ENCODE measurements at places on chromosomes 13 and 19.

- no peak for ATAC-seq
- H3K4me1 ChIP-seq, result no peaks in the 10 kb centered on the region
- H3K27me3 ChIP-seq, result no peaks in the 10 kb centered on the region
- H3K4me3 ChIP-seq, result no peak overlapping the region
- no peak overlapping the region for H3K27ac ChIP-seq
These were observed 1348.0 kb upstream of the PRR20A start for GRCh38 chr13:55792544-55793193.

- no peak overlapping the region for H3K4me3 ChIP-seq
- peaks cover 35% of the 10 kb centered on the region for H3K36me3 ChIP-seq
These were observed 10.3 kb upstream of the STRN4 start for GRCh38 chr19:46756544-46756888.

- peaks cover 28% of the 10 kb centered on the region for H3K36me3 ChIP-seq
- no peaks in the 10 kb centered on the region for H3K27me3 ChIP-seq
- peaks cover 8% of the 10 kb centered on the region for H3K4me1 ChIP-seq
- no peak overlapping the region for H3K27ac ChIP-seq
- H3K4me3 ChIP-seq, result no peak overlapping the region
These were observed 22.2 kb upstream of the ERVV-1 start for GRCh38 chr19:52991484-52991883.

GRCh38 chr13:110536006-110536693 is 25.4 kb downstream of the RAB20 start:
- ATAC-seq, result peak; percentile 73
- H3K36me3 ChIP-seq, result no peaks in the 10 kb centered on the region
- peaks cover 5% of the 10 kb centered on the region for H3K4me1 ChIP-seq
- no peak overlapping the region for H3K4me3 ChIP-seq
- H3K27ac ChIP-seq, result peak overlapping the region; percentile 9

GRCh38 chr13:64029343-64030093 is 2613.9 kb upstream of the PCDH20 start:
- no peaks in the 10 kb centered on the region for H3K4me1 ChIP-seq
- H3K36me3 ChIP-seq, result no peaks in the 10 kb centered on the region
- no peaks in the 10 kb centered on the region for H3K27me3 ChIP-seq

GRCh38 chr19:6753178-6754031 is 13.8 kb downstream of the SH2D3A start:
- peaks cover 42% of the 10 kb centered on the region for H3K36me3 ChIP-seq
- peak overlapping the region; percentile 78 for H3K27ac ChIP-seq
- peak overlapping the region; percentile 46 for H3K4me3 ChIP-seq
- peak; percentile 88 for ATAC-seq
- H3K4me1 ChIP-seq, result peaks cover 9% of the 10 kb centered on the region

- no peak overlapping the region for H3K4me3 ChIP-seq
- H3K27ac ChIP-seq, result no peak overlapping the region
- H3K4me1 ChIP-seq, result no peaks in the 10 kb centered on the region
- H3K27me3 ChIP-seq, result no peaks in the 10 kb centered on the region
- H3K36me3 ChIP-seq, result no peaks in the 10 kb centered on the region
These were observed 131.5 kb downstream of the DNAJC15 start for GRCh38 chr13:43154839-43155238.

- no peak overlapping the region for H3K27ac ChIP-seq
- no peak for ATAC-seq
- no peaks in the 10 kb centered on the region for H3K4me1 ChIP-seq
- no peaks in the 10 kb centered on the region for H3K36me3 ChIP-seq
These were observed 223.6 kb downstream of the TM9SF2 start for GRCh38 chr13:99724633-99725517.

DNA sequence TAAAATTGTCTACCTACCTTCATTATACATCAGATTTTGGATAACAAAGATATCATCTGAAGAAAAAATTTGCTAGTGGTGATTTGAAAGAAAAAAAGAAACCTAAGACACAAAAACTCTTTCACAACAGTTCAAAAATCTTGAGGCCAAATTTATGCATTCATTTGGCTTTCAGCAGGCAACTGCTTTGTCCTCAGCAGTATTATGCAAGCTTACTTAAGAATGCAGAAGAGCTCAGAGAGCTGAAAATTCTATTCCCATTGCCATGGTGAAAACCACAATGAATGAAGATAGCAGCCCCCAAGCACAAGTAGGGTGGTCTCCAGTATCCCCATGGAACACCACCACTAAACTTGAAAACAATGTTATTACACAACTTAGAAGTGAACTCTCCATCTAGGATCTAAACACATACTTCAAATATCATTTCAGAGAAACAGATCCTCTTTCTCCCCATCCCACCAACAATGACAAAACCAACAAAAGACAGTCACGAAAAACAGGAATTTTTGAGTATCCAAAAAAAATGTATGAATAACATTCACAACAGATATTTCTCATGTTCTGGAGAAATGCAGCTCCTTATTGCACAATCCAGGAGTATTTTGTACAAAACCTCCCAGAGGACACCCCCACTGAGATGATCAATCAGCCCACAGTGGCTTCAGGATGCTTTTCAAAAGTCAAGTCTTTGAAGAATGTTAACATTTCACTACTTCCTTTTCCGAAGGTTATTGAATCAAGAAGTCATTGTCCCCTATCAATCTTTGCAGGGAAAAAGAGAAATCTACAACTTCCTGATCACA is 192.7 kb downstream of the LHFPL6 start:
- H3K36me3 ChIP-seq, result no peaks in the 10 kb centered on the region
- no peaks in the 10 kb centered on the region for H3K27me3 ChIP-seq
- no peak overlapping the region for H3K4me3 ChIP-seq
- peak overlapping the region; percentile 41 for H3K27ac ChIP-seq
- peak; percentile 71 for ATAC-seq

DNA sequence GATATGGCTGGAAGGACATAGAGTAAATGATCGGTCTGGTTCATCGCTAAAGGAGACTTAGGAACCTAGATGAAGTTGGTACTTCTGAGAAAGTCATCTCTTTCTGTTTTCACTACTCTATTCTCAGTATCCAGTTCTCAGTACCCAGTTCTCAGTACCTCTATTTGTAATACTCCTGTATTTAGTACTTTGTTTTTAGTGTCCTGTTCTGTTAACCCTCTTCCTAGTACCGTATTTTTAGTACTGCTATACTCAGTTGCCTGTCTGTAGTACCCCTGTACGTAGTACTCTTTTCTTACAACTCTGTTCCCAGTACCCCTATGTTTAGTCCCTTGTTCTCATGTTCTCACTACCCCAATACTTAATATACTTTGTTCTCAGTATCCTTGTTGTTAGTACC is 1.2 kb downstream of the RFXAP start:
- H3K36me3 ChIP-seq, result no peaks in the 10 kb centered on the region
- no peak for ATAC-seq
- peaks cover 53% of the 10 kb centered on the region for H3K4me1 ChIP-seq
- peak overlapping the region; percentile 72 for H3K4me3 ChIP-seq
- no peak overlapping the region for H3K27ac ChIP-seq
- H3K27me3 ChIP-seq, result no peaks in the 10 kb centered on the region

DNA sequence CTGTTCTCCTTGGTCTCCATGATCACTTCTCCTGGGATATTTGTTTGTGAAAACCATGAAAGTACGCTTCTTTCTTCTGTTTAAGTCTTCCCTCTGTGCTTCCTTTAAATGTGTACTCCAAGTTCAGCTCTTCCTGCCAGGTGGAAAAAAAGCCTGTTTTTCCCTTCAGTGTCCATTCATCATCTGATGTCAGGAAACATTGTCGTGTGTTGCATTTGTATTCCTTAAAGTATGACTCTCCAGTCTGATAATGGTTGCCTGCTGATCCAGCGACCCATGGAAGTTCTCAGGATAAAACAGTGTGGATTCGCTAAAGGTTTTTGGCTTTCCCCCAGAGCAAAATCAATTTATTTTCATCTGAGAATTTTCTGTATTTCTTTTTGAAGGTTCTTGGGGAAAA is 22.3 kb downstream of the SACS start:
- H3K36me3 ChIP-seq, result no peaks in the 10 kb centered on the region
- H3K4me3 ChIP-seq, result no peak overlapping the region
- H3K4me1 ChIP-seq, result peaks cover 11% of the 10 kb centered on the region

GRCh38 chr13:24134231-24134630 is 26.3 kb upstream of the SPATA13 start:
- no peaks in the 10 kb centered on the region for H3K4me1 ChIP-seq
- ATAC-seq, result no peak

DNA sequence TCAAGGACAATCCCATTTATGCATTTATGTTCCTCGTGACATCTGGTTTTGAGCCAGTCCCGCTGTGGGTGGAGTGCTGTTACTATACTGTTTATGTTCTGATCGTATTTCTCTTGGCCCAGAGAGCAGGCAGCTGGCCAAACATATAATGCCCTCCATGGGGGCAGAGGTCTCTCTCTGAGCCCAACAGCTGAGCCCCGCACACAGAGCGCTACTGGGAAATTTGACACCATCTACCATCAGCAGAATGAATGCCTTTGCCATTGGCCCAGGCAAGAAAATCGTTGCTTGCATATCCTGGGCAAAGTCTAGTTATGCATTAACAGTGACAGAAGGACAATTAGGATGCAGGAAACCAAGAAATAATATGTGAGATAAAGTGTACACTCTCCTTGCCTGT is 126.8 kb upstream of the CACNA1A start:
- no peaks in the 10 kb centered on the region for H3K36me3 ChIP-seq
- no peak overlapping the region for H3K27ac ChIP-seq
- no peak for ATAC-seq
- no peak overlapping the region for H3K4me3 ChIP-seq
- peaks cover 25% of the 10 kb centered on the region for H3K27me3 ChIP-seq

- H3K27ac ChIP-seq, result no peak overlapping the region
- no peaks in the 10 kb centered on the region for H3K4me1 ChIP-seq
- no peak overlapping the region for H3K4me3 ChIP-seq
- H3K36me3 ChIP-seq, result no peaks in the 10 kb centered on the region
These were observed 41.8 kb downstream of the IGFL3 start for GRCh38 chr19:46082728-46083050.

DNA sequence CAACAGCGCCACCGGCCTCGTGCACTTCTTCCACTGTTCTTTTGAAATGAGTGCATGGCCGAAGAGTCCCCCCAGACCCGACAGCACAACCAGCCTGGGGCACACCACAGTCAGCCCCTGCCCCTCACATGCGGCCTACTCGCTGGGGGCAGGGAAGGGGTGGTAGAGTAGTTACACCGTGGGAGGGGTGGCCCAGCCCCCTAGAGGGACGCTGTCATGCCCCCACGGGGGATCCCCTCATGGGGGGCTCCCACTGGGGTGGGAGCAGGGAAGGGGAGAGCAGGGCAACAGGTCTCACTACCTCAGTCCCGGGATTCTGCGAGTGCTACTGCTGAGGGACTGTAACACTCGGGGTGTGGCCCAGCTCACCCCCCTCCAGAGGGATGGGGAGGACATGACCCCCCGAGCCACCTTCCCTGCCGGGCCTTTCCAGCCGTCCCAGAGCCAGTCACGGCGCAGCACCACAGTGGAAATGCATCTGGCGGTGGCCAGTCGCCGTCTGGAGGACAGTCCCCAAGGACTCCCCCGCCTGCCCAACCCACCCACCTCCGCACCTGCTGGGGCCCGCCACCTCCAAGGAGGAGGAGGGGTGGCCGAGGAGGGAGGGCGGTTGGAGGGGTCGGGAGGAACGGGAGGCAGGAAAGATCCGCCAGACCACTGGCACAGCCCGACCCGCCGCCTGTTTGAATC is 84.6 kb upstream of the ZNF254 start:
- H3K36me3 ChIP-seq, result no peaks in the 10 kb centered on the region
- no peak overlapping the region for H3K27ac ChIP-seq
- no peaks in the 10 kb centered on the region for H3K4me1 ChIP-seq
- no peak for ATAC-seq
- H3K4me3 ChIP-seq, result no peak overlapping the region
- no peaks in the 10 kb centered on the region for H3K27me3 ChIP-seq

DNA sequence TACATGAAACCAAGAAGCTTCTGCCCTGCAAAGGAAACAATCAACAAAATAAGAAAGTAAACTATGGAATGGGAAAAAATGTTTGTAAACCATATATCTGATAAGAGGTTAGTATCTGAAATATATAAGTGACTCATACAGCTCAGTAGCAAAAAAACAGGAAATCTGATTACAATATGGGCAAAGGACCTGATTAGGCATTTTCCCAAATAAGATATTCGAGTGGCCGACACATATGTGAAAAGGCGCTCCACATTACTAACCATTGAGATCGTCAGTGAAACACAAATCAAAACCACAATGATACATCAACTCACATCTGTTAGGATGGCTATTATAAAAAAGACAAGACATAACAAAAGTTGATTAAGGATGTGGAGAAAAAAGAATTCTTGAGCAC is 2818.6 kb upstream of the PCDH20 start:
- no peaks in the 10 kb centered on the region for H3K27me3 ChIP-seq
- H3K4me1 ChIP-seq, result no peaks in the 10 kb centered on the region
- H3K4me3 ChIP-seq, result no peak overlapping the region
- no peak overlapping the region for H3K27ac ChIP-seq
- no peaks in the 10 kb centered on the region for H3K36me3 ChIP-seq

DNA sequence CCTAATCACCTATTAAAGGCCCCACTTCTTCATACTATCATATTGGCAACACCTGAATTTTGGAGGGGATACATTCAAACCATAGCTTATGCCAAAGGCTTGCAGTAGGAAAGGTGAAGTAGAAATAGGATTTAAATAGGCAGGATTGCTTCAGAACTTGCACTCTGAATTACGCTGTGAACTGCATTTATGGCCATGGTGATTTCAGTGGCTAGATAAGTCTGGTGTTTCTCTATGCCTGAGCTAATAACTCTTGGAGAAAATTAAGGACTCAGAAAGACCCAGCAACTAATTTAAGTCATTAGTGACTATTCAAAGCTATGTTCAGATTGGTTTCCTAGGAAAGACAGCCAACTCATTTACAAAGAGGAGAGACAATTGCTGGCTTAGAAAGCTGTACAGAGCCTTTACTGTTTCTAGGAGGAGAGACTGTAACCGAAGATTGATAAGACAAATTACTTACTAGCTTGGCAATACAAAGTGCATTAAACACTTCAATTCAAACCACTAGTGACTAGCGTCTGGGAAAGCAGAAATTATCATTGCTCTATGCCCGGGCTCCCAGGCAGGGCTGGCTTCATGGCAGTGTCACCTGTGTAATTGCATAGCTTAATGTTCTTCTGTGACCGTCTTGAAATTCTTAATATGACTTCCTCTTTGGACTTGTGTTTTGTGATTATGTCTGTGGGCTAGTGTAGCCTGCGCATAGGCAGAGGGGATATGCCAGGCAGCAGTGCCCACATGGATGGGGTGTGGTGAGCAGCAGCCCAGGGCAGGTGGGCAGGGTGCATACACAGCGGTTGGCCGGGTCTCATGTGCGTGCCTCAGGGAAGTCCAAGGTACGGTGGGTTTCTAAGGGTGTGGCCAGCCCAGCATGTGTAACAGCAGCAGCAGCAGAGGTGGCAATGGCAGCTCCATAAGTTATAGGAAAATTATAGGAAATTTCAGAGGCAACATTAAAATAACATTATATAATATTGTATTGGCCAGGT is 60.1 kb downstream of the KL start:
- H3K27me3 ChIP-seq, result no peaks in the 10 kb centered on the region
- no peak for ATAC-seq
- H3K27ac ChIP-seq, result no peak overlapping the region
- no peak overlapping the region for H3K4me3 ChIP-seq
- no peaks in the 10 kb centered on the region for H3K4me1 ChIP-seq
- H3K36me3 ChIP-seq, result no peaks in the 10 kb centered on the region

GRCh38 chr19:33610588-33610987 is 11.2 kb upstream of the CHST8 start:
- ATAC-seq, result no peak
- no peak overlapping the region for H3K4me3 ChIP-seq
- H3K4me1 ChIP-seq, result no peaks in the 10 kb centered on the region
- H3K36me3 ChIP-seq, result no peaks in the 10 kb centered on the region

GRCh38 chr13:44084146-44084545 is 204.4 kb downstream of the LACC1 start:
- ATAC-seq, result no peak
- H3K36me3 ChIP-seq, result no peaks in the 10 kb centered on the region
- no peak overlapping the region for H3K4me3 ChIP-seq
- no peak overlapping the region for H3K27ac ChIP-seq

All from gastroesophageal sphincter (tissue), 4 donors.